ENCODE measurements at places on chromosomes 13 and 19. TPM values are rescaled to one million over a fixed set of nuclear protein-coding genes. Genes with fewer than 3 reads are reported as not detected.

DNA sequence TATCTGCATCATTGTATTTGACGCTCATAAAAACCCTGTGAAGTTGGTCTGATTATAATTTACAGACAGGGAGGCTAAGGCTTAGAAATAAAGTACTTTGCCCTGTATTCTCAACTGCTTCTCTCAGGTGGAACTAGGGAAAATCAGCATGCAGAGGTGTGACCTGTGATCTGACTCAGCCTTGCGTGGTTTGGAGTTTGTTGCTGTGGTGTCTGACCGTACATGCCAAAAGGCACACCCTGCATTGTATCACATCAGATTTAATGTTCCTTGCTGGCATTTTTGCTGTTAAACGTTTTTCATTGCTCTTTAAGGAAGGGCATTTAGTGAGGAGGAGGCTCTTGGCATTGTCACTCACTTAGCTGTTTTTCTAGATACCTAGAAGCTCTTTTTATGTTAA is 58.8 kb upstream of the C1QTNF9B start:
- DNase-seq: no peak

GRCh38 chr19:5148794-5149190 is 179.9 kb downstream of the KDM4B start:
- DNase-seq: peak; percentile 33

- DNase-seq: no peak
Observed at GRCh38 chr19:8333767-8334457, 9.2 kb downstream of the KANK3 start.

GRCh38 chr13:29909081-29909730 is 58.8 kb upstream of the UBL3 start:
- no peak for DNase-seq

GRCh38 chr19:16142032-16142580 is 1.4 kb upstream of the HSH2D start:
- no peak for DNase-seq

- DNase-seq: no peak
Observed at GRCh38 chr13:75404726-75405125, 77.2 kb downstream of the TBC1D4 start.

- no peak for DNase-seq
Observed at GRCh38 chr13:99749271-99750019, 222.1 kb downstream of the ZIC5 start.

DNA sequence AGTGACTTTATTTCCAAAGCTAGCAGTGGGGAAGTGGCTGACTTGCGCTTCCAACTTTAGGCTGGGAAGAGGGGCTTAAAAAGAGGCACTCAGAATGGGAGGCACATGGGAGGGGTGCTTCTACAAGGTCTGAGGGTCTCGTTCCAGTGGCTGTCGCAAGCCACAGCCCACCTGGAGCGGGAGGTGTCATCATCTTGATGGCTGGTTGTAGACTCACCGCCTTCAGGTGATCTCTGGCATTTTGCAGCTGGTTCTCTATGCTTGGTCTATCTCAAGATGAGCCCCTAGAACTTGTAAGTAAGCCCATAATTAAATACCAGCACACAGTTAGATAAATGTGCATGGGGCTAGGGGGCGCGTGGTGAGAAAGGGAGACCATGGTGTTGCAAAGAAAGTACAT is 9.2 kb downstream of the TEX29 start:
- no peak for DNase-seq

GRCh38 chr13:36341718-36342117 is 4.5 kb downstream of the SPART start:
- no peak for DNase-seq

DNA sequence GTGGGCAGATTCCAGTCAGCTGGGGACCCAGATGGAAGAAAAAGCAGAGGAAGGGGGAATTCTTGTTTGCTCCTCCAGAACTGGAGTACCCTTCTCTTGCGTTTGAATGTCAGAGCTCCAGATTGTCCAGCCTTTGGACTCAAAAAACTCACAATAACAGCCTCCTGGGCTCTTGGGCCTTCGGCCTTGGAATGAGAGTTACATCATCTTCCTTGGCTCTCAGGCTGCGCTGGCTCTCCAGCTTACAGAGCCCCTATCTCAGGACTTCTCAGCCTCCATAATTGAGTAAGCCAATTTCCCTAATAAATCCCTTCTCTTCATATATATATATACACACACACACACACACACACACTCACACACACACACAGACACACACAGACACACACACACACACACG is 1215.7 kb upstream of the SLC10A2 start:
- DNase-seq: no peak

- DNase-seq: no peak
Observed at GRCh38 chr13:105365831-105366230, 1169.6 kb downstream of the EFNB2 start.

DNA sequence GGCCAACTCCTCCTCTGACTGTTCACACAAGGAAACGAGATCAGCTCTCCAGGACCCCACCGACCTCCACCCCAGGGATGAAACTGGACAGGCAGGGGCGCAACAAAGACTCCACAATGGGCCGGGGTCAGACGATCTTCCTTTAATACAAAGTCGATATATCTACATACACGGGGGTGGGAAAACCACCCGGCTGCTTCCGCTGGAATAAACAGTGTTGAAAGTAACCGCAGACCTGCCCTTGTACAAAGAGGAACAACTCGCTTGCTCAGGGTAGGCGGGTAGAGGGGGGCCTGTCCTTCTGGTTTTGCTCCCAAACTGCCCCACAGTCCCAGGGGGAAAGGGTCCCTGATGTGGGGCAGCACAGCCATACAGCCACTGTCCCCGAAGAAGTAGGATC is 135.2 kb downstream of the PTPRS start:
- DNase-seq: no peak

- DNase-seq: no peak
Observed at GRCh38 chr19:6011794-6012193, 33.9 kb upstream of the RANBP3 start.

DNA sequence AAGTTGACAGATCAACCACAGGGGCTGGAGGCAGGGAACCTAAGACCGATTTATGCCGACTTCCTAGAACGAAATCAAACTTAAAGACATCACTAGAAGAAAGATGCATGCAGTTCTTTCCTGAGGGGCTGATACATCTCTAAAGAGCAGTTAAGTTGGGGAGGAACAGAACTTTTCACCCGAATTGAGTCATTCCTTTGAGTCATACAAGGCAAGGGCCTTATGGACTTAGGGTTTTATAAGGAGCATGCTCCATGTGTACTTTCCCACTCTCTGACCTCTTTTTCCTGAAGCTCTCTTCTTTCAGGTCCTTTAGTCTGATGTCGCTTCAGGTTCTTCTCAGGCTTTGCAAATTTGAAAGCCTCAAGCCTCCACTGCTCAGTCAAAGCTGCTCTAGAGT is 7.9 kb upstream of the FBXL3 start:
- no peak for DNase-seq

- no peak for DNase-seq
Observed at GRCh38 chr19:45575216-45575615, 9.4 kb downstream of the OPA3 start.

- DNase-seq: no peak
Observed at GRCh38 chr13:72656357-72656756, 71.1 kb downstream of the MZT1 start.

- DNase-seq: no peak
Observed at GRCh38 chr13:114019367-114019766, 45.5 kb upstream of the C13orf46 start.

DNA sequence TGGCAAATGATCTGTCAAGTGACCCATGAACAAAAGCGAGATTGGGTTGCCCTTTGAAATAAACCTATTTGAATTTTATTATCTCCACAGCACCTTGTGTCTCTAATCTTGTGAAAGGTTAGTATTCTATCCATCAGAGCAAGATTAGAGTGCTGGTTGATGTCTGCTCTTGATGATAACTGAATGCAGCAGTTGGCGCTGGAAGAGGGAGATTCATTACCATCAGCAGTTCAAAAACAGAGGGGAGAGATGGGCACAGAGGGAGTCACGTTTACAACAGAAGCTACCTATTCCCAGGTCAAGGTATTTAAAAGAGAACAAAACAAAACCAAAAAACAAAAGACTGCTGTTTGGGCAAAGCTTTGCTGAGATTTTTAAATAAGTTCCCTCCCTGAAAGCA is 588.1 kb downstream of the GPC6 start:
- DNase-seq: no peak

GRCh38 chr19:35513628-35514281 is at the start of gene DMKN:
Gene DMKN, minus strand, starts transcription at chr19:35513649. Its CDS starts 174 bp downstream, at chr19:35513475.
- no peak for DNase-seq

DNA sequence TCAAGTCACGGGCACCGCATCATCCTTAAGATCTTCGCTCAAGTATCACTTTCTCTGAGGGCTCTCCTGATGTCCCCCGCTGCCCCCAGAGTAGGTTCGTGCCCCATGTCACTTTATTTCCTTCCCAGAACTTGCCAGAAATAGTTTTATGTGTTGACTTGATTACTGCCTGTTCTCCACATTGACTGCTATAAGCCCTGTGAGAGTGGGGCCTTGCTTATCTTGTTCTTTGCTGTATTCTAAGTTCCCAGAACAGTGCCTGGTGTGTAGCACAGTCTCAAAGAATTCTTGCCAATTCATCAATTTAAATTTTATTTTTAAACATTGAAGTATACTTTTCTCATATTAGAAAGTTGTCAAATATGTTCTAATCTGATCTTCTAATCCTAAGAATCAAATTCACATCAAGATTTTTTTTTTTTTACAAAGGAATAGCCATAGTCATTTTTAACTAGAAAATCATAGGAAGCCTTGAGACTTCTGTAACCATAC is 32.1 kb upstream of the GPR183 start:
- DNase-seq: no peak

DNA sequence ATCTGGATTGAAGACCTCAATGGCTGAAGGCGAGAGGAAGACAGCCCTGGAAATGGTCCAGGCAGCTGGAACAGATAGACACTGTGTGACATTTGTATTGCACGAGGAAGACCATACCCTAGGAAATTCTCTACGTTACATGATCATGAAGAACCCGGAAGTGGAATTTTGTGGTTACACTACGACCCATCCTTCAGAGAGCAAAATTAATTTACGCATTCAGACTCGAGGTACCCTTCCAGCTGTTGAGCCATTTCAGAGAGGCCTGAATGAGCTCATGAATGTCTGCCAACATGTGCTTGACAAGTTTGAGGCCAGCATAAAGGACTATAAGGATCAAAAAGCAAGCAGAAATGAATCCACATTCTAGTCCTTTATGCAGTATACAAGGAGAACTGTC is 1.2 kb downstream of the POLR1D start:
- no peak for DNase-seq

GRCh38 chr19:33231511-33231910 is 5.9 kb upstream of the SLC7A10 start:
- no peak for DNase-seq

GRCh38 chr13:35731471-35731870 is 255.0 kb upstream of the MAB21L1 start:
- DNase-seq: no peak

DNA sequence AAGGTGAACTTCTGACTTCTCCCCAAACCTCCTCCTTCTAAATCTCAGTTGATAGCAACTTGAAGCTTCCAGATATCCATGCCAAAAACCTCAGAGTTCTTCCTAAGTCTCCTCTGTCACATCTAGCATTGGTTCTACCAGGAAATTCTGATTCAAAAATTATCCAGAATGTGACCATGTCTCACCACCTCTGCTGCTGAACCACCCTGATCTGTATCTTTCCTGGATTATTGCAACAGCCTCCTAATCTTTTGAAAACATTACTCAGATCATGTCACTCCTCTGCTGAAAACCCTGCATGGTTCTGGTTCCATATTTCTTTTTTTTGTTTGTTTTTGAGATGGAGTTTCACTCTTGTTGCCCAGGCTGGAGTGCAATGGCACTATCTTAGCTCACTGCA is 78.7 kb upstream of the TNFSF11 start:
- no peak for DNase-seq

DNA sequence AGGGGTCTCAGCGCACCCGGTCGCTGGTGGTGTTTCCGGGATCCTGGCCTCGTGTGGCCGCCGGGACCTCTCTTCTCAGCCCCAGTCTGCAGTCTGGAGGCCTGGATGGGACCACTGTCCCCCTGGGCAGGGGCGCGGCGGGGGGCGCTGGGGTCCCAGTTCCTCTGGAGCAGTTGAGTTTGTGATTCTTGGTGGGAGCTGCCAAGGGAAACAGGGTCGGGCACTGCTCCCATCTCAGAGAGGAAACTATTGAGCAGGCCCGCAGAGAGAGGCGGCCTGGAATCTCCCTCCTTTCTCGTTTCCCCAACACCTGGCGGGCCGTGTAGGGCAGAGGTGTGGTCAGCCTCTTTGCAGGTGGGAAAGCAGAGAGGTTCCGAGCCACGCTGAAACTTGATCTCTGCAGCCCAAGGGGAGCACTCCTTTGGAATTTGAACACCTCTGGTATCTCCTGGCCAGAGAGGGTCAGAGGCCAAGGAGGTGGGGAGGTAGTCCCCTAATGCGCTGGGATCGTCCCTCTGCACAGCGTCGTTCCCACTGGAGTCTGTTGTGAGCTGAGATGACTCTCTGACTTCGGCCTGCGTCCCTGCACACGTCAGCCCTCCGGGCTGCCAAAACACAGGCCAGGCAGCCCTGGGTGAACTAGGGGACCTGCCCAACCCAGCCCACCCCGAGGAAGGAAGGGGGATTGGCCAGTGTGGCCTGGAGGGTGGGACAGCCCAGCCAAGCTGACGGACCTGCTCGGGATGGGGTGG is 741 bp downstream of the PLEKHF1 start:
- peak; percentile 89 for DNase-seq

- DNase-seq: no peak
Observed at GRCh38 chr13:64697226-64697625, 2532.9 kb downstream of the PCDH9 start.

GRCh38 chr13:98526182-98526512 is 50.8 kb downstream of the STK24 start:
- no peak for DNase-seq

DNA sequence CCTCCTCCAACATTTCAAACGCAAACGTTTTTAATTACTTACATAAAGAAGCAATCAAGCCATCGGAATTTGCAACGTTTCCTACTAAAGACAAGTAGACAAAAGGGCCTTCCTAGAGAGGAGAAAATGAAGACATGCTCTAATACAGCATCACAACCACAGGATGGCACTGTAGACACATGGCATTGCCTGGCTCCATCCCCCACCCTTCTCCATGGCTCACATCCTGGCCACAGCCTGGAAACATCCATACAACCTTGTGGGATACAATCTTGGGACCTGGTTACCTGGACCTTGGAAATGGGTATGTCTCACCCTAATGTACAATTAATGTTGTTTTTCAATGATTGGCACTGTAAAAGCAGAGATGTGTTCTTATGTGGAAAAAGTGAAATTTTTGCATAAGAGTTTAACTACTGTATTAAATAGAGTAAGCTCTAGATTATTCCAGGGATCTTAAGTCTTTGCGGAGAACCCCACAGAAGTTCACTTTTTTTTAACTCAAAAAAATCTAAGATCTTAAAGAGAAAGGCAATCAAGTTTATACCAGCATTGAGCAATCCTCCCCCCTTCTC is 21.5 kb downstream of the EBPL start:
- no peak for DNase-seq

Gene FEM1A
- total RNA-seq: 6.9 TPM

Gene SLITRK6
- total RNA-seq: not detected

Gene ZNF626
- total RNA-seq: 16.4 TPM

Gene FGF21
- total RNA-seq: not detected

Gene CADM4
- total RNA-seq: 2.9 TPM

Gene OR4F17
- total RNA-seq: not detected

Gene CEACAM4
- total RNA-seq: 1.8 TPM

Gene IRGC
- not detected for total RNA-seq

Gene CXCL17
- not detected for total RNA-seq

Gene ZNF835
- total RNA-seq: 2.8 TPM

Gene UBE2M
- 47.5 TPM for total RNA-seq

Gene FCER2
- total RNA-seq: 0.36 TPM

Gene GJA3
- total RNA-seq: 0.19 TPM

Gene IQCN
- total RNA-seq: 8.1 TPM

Gene TSSK6
- 0.84 TPM for total RNA-seq

Gene ARHGEF18
- total RNA-seq: 21.9 TPM

Gene HOMER3
- 29.5 TPM for total RNA-seq

Gene ZNF573
- 16.2 TPM for total RNA-seq

Gene LRP3
- 21.6 TPM for total RNA-seq

All from aorta (tissue), 5 donors.